ENCODE measurements at places on chromosomes 3 and 15.

DNA sequence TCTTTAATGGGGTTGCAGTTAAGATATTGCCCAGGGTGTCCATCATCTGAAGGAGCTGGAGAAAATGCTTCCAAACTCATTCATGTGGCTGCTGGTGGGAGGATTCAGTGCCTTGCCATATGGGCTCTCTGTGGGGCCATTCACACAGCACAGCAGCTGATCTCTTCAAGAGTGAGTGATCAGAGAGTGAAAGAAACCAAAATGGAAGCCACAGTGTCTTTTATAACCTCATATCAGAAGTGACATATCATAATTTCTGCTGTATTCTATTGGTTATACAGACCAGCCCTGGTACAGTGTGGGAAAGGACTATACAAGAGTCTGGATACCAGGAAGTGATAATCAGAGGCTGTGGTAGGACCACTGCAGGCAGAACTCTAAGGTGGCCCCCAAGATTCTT, 33.6 kb downstream of the HHLA2 start:
- DNase-seq: no peak
- no peaks in the 10 kb centered on the region for H3K36me3 ChIP-seq
- no peak overlapping the region for H3K4me3 ChIP-seq
- H3K27ac ChIP-seq: no peak overlapping the region

DNA sequence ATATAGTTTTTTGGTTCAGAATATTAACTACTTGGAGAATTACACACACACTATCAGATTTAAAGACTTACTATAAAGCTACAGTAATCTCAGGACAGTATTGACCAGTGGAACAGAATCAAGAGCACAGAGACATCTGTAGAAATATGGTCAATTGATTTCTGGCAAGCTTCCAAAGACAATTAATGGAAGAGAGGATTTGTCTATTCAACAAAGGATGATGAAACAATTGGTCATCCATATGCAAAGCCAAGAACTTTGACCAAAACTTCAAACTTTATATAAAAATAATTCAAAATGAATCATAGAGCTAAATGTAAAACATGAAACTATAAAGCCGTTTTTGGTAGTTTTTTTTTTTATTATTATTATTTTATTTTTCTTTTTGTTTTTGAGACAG, 29.8 kb upstream of the MB21D2 start:
- H3K4me1 ChIP-seq: no peaks in the 10 kb centered on the region
- no peak overlapping the region for H3K4me3 ChIP-seq
- no peak overlapping the region for H3K27ac ChIP-seq
- H3K27me3 ChIP-seq: no peaks in the 10 kb centered on the region

GRCh38 chr15:49908236-49908932, 210.6 kb downstream of the ATP8B4 start:
- H3K4me1 ChIP-seq: no peaks in the 10 kb centered on the region
- no peaks in the 10 kb centered on the region for H3K27me3 ChIP-seq
- DNase-seq: no peak
- H3K4me3 ChIP-seq: no peak overlapping the region

DNA sequence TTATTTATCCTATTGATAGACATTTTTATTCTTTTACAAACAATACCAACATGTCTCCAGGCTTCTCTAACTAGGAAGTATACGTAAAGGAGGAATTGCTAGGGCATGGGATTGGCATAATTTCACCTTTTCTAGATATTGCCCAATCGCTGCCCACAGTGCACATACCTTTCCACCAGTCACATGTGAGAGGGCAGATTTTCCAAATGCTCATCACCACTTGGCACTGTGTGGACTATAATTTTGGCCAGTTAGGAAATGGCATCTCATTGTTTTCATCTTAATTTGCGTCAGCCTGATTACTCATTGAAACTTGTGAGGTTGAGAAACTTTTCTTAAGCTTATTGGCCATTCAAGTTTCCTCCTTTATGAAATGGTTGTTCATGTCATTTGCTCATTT, 57.4 kb upstream of the POLR2M start:
- DNase-seq: no peak
- no peak overlapping the region for H3K4me3 ChIP-seq
- H3K27ac ChIP-seq: no peak overlapping the region
- no peaks in the 10 kb centered on the region for H3K36me3 ChIP-seq

DNA sequence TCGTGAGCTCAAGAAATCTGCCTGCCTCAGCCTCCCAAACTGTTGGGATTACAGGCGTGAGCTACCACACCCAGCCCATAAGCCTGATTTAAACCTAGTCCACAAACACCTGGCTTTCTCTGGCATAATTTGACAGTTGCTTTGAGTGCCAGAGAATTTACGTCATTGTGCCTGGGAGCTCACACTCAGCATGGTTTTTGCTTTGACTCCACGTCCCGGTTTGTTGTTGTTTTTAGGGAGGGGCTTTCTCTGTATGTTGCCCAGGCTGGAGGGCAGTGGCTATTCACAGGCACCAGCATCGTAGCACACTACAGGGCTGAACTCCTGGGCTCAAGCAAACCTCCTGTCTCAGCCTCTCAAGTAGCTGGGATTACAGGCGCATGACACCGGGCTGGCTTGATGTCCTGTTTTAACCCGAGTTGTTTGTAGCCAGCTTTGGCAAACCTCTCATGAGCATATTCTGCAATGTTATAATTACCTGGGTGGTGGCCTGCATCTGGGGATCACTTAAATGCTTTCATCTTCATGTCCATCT, 32.7 kb downstream of the CEMIP start:
- H3K4me1 ChIP-seq: no peaks in the 10 kb centered on the region
- H3K27me3 ChIP-seq: no peaks in the 10 kb centered on the region
- H3K27ac ChIP-seq: no peak overlapping the region
- H3K36me3 ChIP-seq: no peaks in the 10 kb centered on the region
- H3K4me3 ChIP-seq: no peak overlapping the region
- no peak for DNase-seq
